ENCODE measurements at places on chromosomes 2 and 18.

GRCh38 chr2:60504049-60504448 is 49.4 kb downstream of the BCL11A start:
- DNase-seq, result no peak

DNA sequence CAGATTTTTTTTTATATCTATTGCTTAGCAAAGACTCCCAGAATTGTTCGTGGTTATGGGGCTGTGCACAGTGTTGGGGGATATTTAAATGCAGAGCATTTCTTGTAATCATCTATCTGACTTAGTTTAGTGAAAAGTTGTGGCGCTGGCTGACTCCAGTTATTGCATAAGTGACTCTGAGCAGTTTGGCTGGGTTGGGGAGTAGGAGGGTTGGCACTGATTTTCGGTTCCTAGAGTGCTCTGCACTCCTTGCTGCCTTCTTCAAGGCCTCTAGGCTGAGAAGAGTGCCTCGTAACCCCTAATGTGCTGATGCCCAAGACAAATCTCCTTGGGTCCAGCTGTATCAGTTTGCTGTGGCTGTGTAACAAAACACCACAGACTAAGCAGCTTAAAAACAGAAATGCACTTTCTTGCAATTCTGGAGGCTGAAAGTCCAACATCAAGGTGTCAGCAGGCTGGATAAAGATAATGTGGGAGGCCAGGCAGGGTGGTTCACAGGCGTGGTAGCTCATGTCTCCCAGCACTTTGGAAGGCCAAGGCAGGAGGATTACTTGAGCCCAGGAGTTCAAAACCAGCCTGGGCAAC is 6.5 kb upstream of the IMPA2 start:
- no peak for DNase-seq

DNA sequence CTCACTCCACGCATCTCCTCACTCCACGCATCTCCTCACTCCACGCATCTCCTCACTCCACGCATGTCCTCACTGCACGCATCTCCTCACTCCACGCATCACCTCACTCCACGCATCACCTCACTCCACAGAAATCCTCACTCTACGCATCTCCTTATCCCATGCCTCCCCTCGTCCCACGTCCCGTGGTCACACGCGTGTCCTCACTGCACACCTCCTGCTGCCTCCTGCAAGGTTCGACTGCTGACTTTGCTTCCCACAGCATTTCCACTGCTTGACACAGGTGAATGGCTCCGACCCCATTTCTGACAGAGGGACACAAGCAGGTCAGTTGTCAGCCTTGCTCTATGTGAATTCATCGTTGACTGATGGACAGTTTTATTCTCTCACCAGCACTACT is 103.0 kb downstream of the USP40 start:
- no peak for DNase-seq

- no peak for DNase-seq
Measured at GRCh38 chr2:131010566-131010965, 82.7 kb downstream of the FAM168B start.

GRCh38 chr18:25141886-25142285 is 210.1 kb downstream of the ZNF521 start:
- DNase-seq, result no peak

Data from stimulated activated CD8-positive, alpha-beta memory T cell treated with anti-CD3 and anti-CD28 coated beads, Interleukin-7, amount 100 ng/mL, for 1 hour (primary cell).